Hematopoietic multipotent progenitor cell treated with erythropoietin and hydrocortisone succinate and interleukin-3 and kit ligand, for 17 days (in vitro differentiated cells): ENCODE measurements at places on chromosomes 11 and 22.

DNA sequence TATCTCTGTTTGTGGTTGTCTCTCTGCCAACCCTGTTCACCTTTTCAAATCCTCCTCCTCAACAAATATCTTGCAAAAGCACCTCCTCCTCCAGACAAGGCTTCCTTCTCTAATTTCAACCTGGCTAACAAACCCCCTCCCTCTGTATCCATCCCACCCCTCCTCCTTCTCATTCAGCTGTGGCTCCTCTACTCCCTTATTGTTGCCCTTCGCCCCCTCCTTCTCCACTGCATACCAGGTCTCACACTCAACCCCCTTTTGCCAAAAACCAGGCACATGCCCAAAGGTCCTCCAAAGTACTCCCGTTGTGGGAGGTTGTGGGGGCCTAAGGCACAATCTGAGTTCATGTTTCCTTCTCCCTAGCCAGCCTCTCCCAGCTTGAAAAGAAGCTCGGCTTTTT, 110.6 kb downstream of the JRKL start:
- DNase-seq, result no peak

DNA sequence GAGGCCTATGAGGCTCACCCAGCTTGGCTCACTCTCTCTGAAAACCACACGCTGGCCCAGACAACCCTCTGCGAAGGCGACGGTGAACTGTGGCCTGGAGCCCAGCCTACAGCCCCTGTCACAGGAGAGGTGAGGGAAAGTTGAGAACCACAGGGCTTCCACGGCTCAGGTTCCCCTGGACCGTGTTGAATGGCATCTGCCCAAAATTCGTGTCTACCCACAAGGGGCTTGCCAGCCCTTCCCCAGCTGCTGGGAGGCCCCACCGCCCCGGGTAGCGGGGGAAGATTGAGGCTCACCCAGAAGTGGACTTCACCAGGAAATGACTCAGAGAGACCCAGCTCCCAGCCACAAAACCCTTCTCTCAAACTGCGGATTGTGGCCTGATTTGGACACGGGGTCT, 197.1 kb downstream of the CTTN start:
- no peak for DNase-seq

DNA sequence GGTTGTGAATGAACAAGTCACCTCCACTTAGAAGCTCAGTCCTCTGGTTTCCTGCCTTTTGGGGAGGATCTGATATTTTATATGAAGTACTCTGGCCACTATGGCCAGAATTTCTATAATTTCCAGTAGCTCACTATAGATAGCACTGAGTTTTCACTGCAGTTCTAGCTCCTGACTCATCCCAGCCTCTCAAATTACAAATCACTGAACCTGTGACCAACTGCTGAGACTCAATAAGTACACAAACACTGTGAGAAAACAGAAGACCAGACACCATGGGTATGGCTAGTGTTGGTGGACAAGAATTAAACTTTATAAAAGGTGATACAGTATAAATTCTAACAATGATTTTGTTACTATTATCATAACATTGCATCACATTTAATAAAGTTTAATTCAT, 47.1 kb upstream of the UCP3 start:
- no peak for DNase-seq

GRCh38 chr11:79082280-79082679, 358.6 kb downstream of the TENM4 start:
- DNase-seq, result no peak

GRCh38 chr11:14567064-14567651, 47.0 kb upstream of the PSMA1 start:
- DNase-seq, result no peak

DNA sequence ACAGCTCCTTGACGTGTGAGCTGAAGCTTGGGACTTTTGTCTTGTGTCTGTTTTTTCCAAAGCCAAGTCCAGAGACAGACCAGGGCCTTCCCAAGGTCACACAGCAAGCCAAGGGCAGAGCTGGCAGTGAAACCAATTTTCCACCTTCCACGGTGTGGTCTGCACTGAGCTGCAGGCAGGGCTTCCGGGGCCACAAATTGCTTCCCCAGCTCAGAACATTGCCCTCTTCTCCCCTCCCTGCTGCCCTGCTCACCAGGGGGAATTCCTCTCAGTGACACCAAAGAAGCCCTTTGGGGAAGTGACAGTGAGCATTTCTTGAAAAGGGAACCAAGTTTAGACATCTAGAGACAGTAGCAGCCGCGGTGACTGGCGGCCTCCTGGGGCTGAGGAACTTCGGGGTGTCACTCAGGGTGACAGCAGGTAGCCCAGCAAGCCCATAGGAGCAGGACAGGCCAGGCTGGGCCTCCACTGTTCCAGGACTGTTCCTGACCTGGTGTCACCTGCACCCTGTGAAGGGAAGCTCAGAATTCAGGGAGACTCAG, 9.2 kb downstream of the FXYD2 start:
- no peak for DNase-seq

DNA sequence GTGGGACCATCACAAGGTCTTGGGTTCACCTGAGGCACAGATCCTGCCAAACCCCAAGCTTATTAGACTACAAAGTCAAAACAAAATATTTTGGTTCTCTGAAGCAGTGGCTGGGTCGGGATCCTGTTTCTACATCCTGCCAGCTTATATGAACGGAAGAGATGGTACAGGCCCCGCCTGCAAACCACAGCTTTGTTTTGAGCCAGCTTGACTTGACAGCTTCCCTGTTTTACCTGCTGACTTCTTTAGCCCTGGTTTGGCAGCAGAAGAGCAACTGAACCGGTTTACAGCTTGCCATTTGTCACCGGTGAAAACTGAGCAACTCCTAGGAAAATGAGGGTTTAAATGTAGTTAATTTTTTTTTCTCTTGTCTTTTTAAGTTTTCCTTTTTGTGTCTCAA, 11.4 kb downstream of the PACS1 start:
- no peak for DNase-seq

DNA sequence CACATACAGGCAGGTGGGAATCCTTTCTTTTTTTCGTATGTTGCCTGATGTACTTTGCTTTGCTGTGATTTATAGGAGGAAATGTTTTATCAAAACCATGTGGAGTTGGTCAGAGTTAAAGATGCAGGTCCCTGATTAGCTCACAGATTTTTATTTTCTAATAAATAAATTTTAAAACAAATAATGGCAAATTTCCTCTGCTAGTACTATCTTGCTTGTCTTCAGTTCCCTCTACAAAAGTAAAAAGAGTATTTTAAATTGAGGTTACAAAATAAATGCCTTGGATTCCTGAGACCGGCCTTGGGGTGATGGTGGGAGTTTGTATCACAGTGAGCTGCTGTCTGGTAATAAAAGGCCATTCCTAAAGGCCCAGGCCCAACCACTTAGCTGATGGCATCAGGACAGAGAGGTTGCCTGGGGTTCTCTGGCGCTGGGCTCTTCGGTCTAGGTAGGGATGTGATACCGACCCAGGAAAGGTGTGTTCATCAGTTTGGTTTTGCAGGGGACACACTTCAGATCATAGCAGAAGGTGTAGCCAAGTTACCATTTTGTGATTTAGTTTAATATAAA, 129.0 kb downstream of the TBC1D22A start:
- no peak for DNase-seq

GRCh38 chr11:24900514-24900913, 403.7 kb downstream of the LUZP2 start:
- DNase-seq, result no peak

GRCh38 chr22:22076361-22076760, 93.8 kb upstream of the TOP3B start:
- no peak for DNase-seq

- no peak for DNase-seq
Measured at GRCh38 chr11:61125310-61125684, 23.0 kb downstream of the CD5 start.

DNA sequence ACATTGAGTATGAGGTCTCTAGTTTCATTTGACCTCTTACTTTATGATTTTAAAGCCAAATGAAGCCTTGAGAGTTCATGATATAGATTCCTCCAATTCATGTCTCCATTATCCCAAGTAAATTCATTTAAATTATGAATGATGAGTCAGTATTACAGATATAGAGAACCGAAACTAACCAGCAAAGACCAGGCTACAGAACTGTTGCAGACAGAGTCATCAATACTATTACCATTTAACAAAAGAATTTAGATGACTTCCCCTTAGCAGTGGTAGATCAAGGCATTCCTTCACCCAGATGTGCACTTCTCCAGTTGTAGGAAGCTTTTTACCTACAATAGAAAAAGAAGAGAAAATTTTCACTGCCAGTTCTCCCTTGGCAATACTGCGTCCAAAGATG, 11.8 kb upstream of the CCDC89 start:
- no peak for DNase-seq

- DNase-seq, result no peak
Measured at GRCh38 chr11:126186025-126186698, 25.3 kb downstream of the RPUSD4 start.

GRCh38 chr11:69718147-69718546, 14.3 kb upstream of the FGF19 start:
- DNase-seq, result no peak

GRCh38 chr11:93403930-93404329, 73.4 kb downstream of the DEUP1 start:
- DNase-seq, result no peak

DNA sequence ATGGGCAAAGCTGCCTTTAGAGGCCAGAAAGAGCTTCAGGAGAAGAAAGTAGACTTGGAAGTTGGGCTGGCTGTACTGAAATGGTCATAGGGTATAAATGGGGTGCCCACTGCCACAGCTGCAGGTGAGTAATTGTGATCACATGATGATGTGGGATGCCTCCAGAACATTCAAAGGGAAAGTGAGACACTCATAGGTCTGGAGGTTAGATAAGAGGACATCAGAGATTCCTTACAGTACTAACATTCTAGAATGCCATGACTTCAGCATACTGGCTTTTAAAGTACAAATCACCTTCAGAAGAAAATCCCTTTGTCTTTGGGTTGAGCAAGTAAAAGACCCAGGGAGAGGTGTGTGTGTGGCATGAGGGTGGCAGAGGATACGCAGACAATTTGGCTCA, 419.2 kb downstream of the TENM4 start:
- DNase-seq, result no peak

- DNase-seq, result no peak
Measured at GRCh38 chr11:1348796-1349326, 39.4 kb upstream of the TOLLIP start.

DNA sequence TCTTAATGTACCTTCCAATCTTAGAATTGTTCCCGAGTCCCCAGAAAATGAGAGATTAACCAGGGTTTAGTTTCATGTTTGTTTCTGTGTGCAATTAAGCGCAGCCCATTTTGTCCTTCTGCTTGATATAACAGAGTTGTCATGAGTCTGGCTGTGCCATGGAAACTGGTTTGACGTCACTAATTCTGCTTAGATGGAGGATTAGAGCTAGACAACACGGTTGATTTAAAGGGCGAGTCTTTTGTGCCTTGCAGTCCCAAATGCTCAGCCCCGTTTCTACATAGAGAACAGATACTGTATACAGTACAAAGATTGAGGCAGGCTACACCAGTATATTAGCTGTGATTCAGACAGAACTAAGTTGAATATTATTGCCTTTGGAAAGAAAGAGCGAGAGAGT, 45.5 kb upstream of the ALKBH3 start:
- no peak for DNase-seq

DNA sequence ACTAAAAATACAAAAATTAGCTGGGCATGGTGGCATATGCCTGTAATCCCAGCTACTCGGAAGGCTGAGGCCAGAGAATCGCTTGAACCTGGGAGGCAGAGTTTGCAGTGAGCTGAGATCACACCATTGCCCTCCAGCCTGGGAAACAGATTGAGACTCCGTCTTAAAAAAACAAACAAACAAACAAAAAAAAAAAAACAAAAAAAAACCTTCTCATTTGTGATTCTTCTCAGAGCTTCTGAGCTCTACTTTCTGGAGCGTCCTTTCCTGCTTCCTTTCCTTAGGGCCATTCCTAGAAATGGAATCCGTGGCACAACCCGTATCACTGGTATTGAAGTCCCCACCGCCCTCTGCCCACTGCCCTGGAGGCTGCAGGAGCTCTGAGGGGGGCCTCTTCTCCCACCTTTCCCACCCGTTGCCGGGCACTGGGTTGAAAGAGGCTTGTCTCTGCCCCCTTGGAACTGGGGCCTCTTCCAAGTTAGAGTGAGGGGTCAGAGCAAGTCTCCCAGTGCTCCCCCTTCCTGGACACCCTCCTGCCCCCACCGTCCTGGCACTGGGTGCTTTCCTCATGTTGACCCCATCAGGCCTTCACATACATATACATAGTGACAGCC, 2.0 kb upstream of the SHISA8 start:
- no peak for DNase-seq

DNA sequence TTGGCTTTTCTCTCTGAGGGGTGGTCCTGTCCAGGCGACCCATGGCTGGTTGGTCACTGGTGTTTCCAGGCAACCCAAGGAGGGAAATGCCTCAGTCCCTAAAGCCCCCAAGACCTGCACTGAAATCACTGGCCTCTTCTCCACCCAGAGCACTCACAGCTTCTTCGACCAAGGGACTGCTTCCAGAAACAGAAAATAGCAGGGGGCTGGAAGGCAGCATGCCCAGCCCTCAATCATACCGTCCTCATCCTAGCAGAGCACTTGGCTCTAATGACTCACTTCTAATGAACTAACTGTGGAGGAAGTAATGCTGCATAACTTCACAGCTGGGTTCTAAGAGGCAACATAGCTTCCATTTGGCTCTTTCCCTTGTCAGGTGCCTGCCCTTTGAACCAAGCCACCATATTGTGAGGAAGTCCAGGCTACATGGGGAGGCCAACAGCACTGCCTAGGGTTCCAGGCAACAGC, 27.6 kb downstream of the DKK3 start:
- DNase-seq, result no peak
